ENCODE measurements at places on chromosomes 4 and X.

GRCh38 chr4:147050356-147050765, 104.7 kb upstream of the TTC29 start:
- DNase-seq, result no peak

DNA sequence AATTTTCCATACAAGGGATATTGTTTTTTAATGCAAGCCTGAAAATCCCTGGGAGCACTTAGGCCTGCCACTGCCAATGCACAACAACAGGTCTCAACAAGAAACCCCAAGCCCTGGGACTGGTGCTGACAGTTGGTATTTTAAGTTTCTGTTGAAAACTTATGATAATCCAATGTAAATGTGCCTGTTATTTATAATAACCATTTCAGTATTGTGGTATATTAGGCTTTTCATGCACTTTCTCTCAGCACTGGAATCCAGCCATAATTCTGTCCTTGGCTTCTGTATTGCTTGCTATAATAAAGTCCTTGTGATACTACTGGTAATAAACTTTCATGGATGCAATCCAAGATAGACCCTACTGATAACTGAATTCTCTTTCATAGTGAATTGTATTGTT, 218.9 kb downstream of the PCDH7 start:
- no peak for DNase-seq

- DNase-seq, result no peak
Observed at GRCh38 chrX:17226736-17227135, 148.3 kb upstream of the NHS start.

DNA sequence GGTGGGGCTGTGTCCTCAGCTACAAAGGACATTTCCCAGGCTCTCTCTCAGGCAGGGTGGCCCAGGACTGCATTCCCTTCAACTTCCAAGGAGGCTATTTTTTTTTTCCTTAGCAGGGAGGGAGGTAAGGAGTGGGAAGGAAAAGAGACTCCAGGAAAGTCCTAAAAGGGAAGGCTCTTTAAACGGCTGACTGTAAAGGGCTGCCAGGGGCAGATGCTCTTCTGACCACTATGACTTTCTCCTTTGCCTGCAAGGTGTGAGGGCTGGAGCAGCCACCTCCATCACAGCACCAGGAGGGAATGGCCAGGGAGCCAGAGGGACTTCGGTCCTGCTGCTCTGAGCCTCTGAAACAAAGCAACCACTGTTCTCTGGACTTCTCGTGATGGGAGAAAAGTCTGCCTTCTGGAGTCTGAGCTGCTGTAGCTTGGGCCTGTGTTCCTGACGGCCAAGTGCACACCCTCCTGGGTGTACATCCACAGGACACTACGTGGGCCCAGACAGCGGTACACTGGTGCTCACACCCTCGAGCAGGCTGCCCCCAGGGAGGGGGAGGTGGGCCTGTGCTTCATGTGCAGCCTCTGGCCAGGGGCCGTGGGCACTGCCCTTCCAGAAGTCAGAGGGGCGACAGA, 17.9 kb downstream of the NAT8L start:
- no peak for DNase-seq

GRCh38 chr4:20254511-20255250, 3.0 kb downstream of the SLIT2 start:
- no peak for DNase-seq

GRCh38 chrX:52437212-52437611, 58.4 kb upstream of the XAGE1A start:
- DNase-seq, result no peak

DNA sequence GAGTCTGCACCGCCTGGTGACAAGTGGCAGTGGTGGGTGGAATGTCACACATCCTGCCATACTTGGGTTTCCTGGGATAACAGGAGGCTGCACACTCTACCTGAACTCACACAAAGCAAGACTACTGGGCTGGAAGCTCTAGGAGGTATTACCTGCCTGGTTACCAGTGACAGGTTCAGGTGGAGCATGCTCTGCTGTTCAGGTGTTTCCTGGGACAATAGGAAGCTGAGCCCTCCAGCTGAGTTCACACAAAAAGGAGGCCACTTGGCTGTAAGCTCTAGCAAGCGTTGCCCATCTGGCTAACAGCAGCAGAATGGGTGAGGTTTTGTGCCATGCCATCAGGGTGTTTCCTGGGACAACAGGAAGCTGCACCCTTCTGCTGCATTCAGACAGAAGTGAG, 17.4 kb upstream of the UGT2B7 start:
- no peak for DNase-seq

DNA sequence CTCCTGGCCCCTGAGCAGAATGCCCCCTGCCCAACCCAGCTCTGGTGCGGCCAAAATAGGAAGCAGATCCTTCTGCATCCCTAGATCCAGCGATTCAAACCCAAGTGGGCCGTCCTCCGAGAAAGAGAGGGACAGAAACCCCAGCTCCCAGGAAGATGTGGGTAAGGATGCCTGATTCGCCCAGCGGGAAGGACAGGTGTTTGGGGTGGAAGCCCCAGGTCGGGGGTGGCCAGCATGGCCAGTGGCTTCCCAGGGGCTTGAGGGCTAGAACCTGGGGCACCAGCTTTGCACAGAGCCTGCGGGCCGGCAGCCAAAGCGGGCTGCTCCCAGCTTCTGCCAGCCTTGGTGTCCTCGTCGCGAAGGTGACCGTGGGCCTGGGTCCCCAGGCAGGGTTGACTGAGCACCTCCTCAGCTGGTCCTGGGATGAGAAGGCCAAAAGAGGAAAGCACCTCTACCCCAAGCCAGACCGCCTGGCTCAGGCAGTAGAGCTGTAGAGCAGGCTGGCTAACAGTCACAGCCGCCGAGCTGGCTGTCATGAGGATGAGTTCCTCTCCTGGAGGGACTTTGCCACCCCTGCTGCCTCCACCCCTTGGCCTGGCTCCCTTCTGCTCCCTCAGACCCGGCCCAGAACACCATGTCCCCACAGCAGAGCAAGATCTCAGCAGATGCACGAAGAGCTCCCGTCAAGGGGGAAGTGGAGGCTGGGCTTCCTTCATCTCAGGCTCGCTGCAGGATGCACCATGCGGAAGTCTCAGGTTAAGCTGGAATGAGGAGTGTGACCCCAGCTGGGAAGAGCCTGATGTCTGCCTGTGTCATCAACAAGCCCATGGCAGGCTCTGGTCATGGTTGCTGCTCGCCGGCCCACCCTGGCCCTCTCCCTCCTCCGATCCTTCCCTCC, 59.9 kb downstream of the CPZ start:
- no peak for DNase-seq

- DNase-seq, result no peak
Observed at GRCh38 chrX:138914767-138915166, 203.2 kb upstream of the FGF13 start.

- DNase-seq, result peak; percentile 6
Observed at GRCh38 chrX:51860679-51861078, 32.7 kb upstream of the MAGED1 start.

GRCh38 chr4:118981171-118981838, 92.7 kb downstream of the SYNPO2 start:
- no peak for DNase-seq

- no peak for DNase-seq
Observed at GRCh38 chr4:79964400-79965211, 108.4 kb downstream of the ANTXR2 start.

DNA sequence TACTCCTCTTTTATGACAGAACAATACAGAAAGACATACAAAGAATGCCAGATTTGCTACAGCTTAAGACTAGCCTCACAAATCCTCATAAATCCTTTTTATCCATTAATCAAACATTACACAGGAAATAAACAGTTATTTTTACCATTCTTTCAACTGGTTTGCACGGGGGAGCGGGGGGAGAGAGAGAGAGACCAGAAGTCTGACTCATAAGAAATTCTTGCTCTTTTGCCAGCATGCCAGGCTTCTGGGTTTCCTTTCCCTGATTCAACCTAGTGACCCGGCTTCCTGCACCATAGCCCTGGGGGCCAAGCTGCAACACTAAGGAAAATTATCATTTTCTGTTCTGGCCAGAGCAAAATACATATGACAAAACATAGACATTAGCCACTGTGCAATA, 6.8 kb upstream of the RRAGB start:
- DNase-seq, result no peak

DNA sequence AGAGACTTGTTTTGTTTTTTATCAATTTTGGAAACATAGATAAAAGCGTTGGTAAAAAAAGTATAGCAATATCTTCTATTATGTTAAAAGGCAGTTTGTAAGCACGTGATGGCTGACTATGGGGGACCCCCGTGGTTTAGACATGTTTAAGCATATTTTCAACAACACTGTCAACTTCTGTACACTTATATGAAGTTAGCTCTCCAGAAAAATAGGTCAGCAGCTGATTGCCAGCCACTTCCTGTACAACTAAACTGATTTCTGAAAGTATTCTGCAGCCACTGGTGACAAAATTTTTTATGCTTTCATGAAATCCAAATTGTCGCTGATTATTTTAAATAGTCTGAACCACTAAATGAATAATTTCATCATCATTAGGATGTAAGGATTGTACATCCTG, 45.2 kb downstream of the RBMX2 start:
- DNase-seq, result no peak

DNA sequence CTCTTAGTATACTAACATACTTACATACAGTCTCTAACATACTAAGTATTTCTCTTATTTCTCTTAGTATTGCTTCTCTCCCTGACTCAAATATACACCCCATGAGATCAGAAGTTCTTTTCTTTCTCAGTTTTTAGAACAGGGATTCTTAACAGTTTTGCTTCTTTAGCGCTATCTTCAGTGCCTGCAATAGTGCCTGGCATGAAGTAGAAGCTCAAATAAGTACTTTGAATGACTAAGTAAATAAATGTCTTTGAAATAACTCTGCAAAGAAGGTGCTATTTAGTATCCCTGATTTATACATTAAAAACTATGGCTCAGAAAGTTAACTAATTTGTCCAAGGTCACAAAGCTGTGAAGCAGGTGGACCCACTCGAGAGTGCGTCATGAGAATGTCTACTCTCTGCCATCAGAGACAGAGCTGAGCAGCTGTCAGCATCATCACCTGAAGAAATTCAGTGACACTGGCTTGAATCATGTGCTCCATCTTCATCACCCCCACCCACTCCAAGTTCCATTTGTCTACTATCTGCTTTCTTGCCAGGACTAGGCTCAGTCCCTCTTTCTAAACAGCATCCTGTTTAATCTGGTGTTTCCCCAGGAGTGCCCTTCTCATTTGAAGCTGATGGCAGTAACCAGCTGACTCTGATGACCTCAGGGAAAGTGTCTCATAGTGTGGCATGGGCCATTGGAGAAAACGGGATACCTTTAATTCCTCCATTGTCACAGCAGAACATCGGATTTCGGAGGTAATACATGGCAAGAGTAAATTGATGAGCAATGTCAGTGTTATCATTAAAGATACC, 83.1 kb downstream of the CC2D2A start:
- no peak for DNase-seq

DNA sequence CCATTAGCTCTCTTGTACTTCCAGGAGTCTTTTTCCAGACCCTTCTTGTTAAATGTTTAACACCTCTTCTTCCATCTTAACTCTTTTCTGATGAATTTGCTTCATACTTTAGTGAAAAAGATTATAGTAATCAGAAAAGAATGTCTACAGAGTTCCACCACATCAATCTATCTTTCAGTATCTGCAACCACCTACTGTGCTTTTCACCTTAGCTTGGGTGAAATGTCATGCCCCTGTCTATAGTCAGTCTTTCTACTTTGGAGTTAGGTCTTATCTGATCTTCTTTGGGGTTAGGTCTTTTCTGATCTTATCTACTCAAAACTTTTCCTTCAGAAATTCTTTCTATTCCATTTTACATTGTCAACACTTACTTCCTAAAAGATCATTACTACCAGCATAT, 1310.2 kb downstream of the PCDH7 start:
- no peak for DNase-seq

DNA sequence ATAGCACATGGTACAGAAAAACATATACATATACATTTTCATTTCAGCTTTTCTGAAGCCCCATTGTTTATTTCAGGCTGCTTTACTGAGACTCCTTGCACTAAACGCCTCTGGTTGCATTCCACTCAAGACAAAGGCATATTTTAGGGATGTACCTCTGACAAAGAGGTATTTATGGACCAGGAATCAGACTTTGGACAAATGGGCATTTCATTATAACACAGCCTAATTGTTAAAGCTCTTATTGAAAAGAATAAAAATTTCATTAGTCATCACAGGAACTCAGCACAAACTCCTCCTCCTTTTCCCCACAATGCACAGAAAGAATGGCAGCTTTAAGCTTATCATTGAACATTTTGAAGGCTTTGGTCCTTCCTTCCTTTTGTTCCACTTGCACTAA, 62.9 kb upstream of the UGT8 start:
- no peak for DNase-seq

DNA sequence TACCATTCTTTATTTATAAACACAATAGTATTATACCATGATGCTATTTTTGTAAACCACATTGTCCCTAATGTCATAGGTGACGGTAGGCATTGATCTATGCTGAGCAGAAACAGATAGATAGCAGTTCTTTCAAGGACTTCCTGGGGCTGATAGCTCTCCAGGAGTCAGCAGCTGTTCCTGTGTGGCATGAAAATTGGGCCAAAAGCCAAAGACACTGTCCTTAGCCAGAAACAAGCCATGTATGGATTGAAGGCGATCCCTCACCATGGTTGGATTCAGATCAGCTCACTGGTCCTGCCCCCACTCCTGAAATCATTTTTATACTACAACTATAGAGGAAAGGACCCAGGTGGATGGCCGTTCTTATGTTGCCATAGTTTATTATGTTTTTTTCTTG, 53.6 kb downstream of the DDX60 start:
- DNase-seq, result no peak

- peak; percentile 51 for DNase-seq
Observed at GRCh38 chr4:40992472-40993295, 221.7 kb downstream of the APBB2 start.

DNA sequence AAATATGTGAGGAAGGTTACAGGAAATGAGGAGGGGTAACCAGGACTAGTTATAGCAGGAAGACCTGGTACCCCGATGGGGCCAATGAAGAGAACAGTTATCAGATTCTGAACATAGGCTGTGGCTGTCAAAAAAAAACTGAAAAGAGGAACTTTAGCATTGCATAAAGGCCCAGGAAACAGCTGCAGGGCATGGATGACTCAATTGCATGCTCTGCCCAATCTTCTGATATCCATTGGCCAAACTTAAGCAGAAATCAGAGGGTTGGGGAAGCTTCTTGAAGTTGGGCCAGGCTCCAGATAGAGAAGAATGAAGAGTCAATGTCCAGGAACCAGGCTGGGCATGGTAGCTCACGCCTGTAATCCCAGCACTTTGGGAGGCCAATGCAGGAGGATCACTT, 1222.4 kb upstream of the PRKX start:
- no peak for DNase-seq

GRCh38 chr4:102862016-102862415, 6.8 kb upstream of the CISD2 start:
- DNase-seq, result no peak

DNA sequence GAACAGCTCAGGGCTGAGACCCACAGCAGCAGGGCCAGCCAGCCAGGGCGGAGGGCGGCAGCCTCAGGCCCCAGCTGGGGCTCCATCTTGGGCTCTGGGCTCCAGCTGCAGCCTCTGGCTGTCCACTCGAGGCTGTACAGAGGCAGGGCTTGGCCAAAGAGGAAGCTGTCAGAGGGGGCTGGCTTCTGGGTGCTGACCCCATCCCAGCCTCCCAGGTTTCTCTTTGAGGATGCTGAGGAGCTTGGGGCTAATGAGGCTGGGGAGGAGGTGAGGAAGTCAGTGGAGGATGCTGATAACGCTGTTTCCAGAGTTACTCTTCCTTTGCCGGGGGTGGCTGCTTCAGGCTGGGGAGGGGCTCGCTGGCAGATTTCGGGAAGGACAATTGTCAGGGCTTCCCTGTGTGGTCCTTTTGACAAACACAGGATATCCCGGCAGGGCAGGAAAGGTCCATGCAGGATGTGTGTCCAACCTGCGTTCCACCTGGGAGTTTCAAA, at the start of gene DIPK2B:
TSS of gene DIPK2B (minus strand) at position 136 of the 494 bp plus-strand sequence. CDS start at position 86, 50 bp downstream.
- DNase-seq, result no peak

GRCh38 chrX:66150163-66150562, 13.9 kb upstream of the HEPH start:
- DNase-seq, result no peak

All from GM10248 (cell line).